ENCODE measurements at places on chromosomes 5 and 9. TPM values are rescaled to one million over a fixed set of nuclear protein-coding genes. Genes with fewer than 3 reads are reported as not detected.

DNA sequence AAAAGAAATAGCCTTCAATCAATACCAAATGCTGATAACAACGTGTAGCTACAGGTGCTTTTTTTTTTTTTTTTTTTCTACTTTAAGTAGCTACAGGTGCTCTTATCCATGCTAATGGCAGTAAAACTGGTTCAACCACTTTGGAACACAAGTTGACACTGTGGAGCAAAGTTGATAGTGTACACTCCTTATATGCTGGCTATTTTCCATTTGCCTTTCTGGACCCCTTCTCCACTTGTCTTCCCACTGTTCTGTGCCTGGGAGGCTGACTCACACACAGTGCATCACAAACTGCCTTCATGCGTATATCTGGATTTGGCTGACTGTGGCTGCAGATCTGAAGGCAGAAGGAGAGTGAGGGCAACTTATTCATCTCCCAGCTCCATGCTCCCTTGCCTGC, 247.9 kb downstream of the MSX2 start:
- no peak for DNase-seq

GRCh38 chr5:168184103-168184502, 107.3 kb upstream of the WWC1 start:
- DNase-seq: no peak

WDR70 gene
- 38.3 TPM for total RNA-seq

DNA sequence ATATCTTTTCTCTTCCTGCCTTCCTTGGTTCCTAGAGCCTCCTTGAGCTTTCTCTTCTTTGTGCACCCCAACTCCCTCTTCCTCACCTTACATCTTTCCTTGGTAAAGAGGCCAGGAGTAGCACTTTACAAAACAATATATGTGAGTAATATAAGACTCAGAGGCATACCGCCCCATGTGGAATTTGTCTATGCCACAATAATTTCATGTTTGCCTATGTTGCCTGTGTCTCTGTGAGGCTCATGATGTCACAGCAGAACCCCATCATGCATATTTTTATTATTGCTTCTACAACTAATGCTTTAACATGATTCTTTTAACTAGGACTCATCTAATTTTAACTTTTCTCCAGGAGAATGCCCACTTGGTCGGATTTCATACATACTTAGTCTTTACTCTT, 15.0 kb upstream of the LVRN start:
- no peak for DNase-seq

DNA sequence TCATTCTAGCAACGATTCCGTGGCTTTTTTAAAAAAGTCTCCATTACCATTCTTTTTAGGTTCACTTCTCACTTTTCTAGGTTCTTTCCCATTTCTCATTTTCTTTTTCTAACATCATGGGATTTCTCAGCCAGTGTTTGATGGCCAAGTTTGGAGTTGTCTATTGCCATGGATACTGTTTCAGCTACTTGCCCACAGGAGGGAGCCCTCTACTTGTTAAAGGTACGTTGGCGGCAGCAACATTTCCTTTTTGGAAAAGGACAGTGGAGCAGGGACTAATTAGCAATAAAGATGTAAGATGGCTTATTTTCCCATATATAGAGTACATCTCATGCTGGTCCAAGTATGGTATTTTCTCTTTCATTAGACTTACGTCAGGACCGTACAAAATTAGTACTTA, 2257.5 kb upstream of the C9orf72 start:
- DNase-seq: peak; percentile 7

CKMT2 gene
- not detected for total RNA-seq

GRCh38 chr5:133506181-133506580, 106.2 kb downstream of the FSTL4 start:
- DNase-seq: no peak

- no peak for DNase-seq
These were observed 263.8 kb downstream of the NSG2 start for GRCh38 chr5:174309131-174309795.

- no peak for DNase-seq
These were observed 29.5 kb downstream of the SLC25A46 start for GRCh38 chr5:110768138-110768860.

CCDC192 gene
- total RNA-seq: not detected

GRCh38 chr5:76204713-76205112, 121.5 kb downstream of the SV2C start:
- no peak for DNase-seq

S100Z gene
- total RNA-seq: 1.3 TPM

GRCh38 chr9:133542002-133542401, 7.5 kb downstream of the ADAMTSL2 start:
- DNase-seq: no peak

DNA sequence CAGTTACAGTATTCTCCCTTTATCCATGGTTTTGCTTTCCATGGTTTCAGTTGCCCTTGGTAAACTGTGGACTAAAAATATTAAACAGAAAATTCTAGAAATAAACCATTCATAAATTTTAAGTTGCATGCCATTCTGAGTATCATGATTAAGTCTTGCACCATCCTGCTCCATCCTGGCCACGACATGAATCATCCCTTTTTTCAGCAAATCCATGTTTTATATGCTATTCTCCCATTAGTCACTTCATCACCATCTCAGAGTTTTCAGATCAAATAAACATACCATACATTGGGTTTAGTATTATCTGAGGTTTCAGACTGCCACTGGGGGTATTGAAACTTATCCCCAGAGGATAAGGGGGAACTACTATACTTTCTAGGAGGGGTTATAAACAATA, 234.4 kb upstream of the ATP10B start:
- DNase-seq: no peak

DNA sequence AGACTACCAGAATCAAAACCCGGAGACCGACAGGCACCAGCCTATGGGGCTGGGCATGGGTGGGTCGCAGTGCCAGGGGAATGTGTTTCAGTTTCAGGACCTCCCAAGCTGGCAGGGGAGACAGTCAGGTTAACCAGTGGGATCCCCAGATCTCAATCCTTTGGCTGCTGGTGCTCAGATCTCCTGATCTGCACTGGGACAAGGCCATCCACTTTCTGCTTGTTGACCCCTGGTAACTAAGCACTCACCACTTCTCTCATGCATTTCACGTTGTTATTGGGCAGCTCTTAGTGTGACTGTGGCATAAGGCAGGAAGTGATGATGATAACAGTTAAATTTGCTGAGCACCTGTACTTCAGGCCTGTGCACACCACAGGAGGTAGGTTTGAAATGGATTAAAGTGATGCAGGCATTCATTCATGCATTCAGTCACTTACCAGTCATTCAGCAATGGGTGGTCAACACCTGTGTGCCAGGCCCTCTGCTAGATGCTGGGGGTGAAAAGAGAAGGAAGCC, 42.1 kb upstream of the STXBP1 start:
- peak; percentile 34 for DNase-seq

DNA sequence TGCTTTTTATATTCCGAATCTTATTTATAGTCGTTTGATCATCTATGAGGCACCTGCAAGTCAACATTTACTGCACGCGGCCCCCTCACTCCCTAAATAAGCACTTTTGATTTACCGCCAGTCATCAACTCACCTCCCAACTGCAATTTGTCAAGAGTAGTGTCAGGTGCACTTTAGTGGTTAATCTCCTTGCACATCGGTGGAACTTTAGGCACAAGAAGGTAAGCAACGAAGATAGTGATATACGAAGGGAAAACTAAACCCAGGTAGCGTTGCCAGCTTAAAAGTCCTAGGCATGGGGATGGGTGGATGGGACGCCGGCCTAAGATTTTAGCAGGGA, 513 bp upstream of the RNF180 start:
- DNase-seq: no peak

DNA sequence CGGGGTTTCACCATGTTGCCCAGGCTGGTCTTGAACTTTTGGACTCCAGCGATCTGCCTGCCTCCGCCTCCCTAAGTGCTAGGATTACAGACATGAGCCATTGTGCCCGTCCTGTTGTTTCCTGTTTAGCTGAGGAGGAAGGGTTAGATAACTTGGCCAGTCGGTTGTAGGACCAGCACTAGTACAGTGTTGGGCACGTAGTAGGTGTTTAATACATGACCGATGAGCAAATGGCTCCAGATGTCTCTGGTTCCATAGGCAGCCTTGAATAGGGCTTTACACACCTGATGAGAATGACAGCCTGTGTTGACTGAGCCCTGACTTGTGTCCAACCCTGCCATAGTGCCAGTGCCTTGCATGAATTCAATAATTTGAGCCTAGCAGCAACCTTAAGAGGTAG, 1.8 kb downstream of the EHMT1 start:
- no peak for DNase-seq

- no peak for DNase-seq
These were observed 114.2 kb upstream of the ITGA1 start for GRCh38 chr5:52673495-52673894.

GRCh38 chr5:135543485-135544304, 7.9 kb upstream of the NEUROG1 start:
- no peak for DNase-seq
